ENCODE measurements at places on chromosomes 5 and 9.

- no peak for DNase-seq
Measured at GRCh38 chr5:154466147-154466546, 11.9 kb downstream of the HAND1 start.

- no peak for DNase-seq
Measured at GRCh38 chr5:110104726-110105669, 415.3 kb downstream of the MAN2A1 start.

- DNase-seq = peak; percentile 1
Measured at GRCh38 chr9:33510262-33511183, 13.5 kb upstream of the ANKRD18B start.

DNA sequence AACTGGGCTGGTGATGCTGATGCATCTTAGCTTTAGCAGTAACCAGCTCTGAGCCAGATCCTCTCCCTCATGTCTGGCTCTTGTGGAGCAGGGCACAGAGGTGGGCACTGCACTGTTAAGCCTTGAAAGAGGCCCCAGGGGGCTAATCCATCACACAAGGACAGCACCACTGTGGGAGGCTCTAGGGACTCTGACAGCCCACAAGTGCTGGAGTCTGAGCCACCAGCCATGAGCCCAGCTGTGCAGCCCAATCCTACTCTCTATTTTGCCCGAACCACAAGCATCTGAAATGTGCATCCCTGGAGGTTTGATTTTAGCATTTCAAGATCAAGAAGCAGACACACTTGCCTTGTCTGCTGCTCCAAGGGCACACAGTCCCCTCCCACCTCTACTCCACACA is 407.1 kb upstream of the TRPC7 start:
- no peak for DNase-seq

DNA sequence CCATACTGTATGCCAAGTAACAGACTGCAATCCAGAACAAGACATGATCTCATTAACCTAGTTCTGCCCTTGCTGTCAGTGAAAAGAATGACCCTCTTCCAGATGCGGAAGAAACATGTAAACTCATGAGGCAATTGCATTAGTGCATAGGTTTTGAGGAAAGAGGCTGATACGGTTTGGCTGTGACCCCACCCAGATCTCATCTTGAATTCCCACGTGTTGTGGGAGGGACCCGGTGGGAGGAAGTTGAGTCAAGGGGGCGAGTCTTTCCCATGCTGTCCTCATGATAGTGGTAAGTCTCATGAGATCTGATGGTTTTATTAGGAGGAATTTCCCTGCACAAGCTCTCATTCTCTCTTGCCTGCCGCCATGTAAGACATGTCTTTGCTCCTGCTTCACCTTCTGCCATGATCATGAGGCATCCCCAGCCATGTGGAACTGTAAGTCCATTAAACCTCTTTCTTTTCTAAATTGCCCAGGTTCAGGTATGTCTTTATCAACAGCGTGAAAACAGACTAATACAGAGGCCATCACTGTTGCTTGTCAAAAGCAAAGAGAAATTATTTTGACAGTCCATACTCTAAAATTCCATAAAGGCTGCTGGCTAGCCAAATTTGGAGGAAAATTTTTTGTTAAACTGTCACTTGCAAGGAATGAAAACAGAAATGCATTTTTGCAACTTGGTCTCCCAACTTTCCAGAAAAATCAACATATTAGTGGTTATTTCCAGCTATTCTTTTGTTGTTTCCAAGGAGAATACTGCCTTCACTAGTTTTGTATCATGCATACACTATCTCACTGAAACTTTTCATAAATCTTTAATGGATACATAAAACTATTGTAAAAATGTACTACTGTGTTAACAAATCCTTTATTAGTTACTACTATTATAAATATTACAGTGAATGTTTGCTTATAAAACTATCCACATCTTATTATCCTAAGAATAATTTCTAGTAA is 3.2 kb upstream of the ARL15 start:
- DNase-seq = no peak

GRCh38 chr5:144183254-144183889 is 12.7 kb downstream of the KCTD16 start:
- DNase-seq = no peak

DNA sequence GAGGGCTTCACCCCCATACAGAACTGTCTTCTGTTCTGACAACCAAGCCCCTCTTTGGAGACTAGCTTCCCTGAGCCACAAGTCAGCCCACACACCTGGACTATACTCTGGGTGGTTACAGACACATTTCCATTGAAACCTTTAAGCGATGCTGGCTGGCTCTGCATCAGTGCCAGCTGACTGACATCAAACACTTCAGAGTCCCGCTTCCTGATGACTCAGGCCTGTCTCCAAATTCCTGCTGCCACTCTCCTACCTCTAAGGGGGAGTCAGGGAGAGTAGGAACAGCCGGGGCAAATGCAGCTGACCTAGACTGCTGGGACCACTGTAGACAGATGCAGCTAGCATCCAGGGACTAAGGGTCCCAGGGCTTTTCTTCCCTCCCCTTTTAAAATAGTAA is 59.4 kb downstream of the SIL1 start:
- no peak for DNase-seq

GRCh38 chr9:30677221-30677620 is 1707.2 kb upstream of the ACO1 start:
- DNase-seq = no peak

DNA sequence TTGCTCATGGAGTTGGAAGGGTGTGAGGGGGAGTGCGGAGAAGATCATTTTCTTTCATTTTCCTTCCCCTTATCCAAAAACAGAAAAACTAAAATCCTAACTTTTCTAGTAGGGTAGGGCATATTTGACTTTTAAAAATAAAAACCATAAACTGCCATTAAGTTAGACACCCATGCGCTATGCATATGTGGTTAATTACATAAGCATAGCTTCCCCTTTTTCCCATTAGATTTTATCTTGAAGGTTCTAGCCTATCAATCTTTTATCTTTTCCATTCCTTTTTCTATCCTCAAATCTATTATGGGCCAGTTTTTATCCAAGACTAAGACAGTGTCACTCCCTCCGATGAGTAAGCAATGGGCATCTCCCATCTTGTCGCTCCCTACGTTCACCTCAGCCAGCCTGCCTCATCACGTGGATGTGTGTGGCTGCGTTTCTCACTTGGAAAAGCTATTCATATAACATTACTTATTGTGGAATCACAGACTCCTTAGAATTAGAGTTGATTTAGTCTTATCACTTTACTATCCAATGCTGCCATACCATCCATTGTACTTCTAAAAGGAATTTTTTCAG is 49.2 kb downstream of the PCSK5 start:
- DNase-seq = no peak

GRCh38 chr5:77946381-77947040 is 170.4 kb upstream of the TBCA start:
- DNase-seq = no peak

DNA sequence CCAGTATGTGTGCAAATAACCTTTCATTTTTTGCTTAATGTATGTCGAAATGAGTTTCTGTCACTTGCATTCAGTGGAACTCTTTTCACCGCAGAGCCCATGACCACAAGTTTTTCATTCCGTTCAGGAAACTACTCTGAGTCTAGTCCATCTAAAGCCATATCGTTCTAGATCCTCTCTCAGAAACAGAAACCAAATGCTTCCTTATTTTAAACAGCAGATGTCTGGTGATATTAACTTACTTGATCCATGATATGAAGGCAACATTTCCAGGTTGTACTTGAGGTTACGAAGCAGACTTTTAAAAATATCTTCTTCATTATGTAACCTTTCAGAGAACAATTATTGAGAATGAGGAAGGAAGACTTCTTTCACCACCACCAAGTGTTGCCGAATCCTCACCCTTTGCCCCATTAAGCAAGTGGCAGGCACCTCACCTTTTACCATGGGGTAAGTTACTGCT is 72.4 kb upstream of the GNAQ start:
- DNase-seq = no peak

DNA sequence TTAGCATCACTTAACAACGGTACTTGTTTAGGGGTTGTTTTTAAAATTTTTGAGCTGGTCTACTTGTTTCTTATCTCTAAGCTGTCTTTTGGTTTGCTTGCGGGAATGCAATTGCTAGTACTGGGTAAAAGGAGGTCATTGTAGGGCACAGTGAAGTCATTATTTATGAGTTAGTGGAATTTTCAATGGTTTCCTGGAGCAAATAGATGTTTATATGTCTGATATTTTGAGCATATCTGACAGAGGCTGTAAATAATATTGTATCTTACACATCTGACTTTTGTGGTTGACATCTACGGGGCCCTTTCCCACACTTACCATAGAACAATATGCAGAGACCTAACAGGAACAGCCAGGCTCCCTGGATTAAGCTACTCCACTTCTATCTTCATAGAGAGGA is 90.4 kb upstream of the IL6ST start:
- DNase-seq = no peak

DNA sequence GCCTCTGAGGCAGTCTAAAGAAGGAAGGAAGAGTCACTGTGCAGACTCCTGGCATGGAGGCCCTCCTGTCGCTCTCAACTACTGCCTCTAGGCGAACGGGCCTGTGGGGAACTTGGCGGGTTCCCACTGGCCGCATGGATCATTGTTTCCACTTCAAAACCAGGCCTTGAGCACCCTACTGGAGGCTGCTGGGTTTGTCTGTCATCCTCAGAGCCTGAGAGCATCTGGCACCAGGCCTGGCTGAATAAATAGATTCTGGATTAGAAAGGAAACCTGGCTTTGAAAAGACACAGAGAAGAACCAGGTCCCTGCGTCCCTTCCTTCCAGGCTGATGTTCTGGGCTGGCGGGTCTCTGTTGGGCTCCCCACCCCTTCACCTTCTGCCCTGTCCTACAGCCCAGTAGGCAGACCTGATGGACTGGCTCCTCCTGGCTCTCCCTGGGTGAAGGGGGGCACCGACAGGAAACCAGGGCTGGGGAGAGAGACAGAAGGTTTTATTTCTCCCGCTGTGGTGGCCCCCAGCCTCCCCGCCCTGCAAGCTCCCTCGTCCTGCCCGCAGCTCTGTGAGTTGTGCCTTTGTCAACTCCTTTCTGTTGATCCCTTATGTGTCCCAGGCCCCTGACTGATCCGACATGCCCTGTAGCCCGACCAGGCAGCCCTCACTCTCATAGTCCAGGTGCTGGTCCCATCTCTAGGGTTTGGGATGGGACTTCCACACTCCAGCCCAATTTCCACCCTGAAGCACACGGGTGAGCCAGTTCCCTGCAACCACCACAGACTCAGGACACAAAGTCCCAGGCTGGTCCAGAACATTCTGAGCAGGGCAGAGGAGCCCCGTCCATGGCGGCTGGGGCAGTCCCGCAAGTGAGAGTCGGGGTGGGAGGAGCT is 50.1 kb downstream of the ADAMTS2 start:
- DNase-seq = no peak

GRCh38 chr5:54205918-54206317 is 104.5 kb downstream of the ARL15 start:
- DNase-seq = no peak

- DNase-seq = no peak
Measured at GRCh38 chr9:94908583-94909249, 182.2 kb downstream of the AOPEP start.

- no peak for DNase-seq
Measured at GRCh38 chr5:115243412-115243811, 19.3 kb downstream of the PGGT1B start.

DNA sequence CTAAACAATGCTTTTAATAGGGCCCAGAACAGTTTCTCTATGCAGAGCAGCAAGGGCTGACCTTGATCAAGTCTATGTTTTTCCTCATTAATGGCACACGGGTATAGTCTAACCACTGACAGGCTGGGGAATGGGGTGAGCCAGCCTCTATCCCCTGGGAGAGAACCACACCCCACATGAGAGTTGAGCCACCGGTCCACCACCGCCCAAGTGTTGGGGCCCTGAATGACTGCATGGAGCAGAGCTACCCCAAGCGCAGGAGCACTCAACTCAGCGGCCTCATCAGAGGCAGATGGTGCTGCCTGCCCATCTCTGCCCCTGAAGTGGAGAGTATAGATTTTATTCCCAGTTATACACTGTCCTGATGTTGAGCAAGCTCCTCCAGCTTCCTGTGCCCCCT is 247.9 kb upstream of the IRX1 start:
- DNase-seq = no peak

DNA sequence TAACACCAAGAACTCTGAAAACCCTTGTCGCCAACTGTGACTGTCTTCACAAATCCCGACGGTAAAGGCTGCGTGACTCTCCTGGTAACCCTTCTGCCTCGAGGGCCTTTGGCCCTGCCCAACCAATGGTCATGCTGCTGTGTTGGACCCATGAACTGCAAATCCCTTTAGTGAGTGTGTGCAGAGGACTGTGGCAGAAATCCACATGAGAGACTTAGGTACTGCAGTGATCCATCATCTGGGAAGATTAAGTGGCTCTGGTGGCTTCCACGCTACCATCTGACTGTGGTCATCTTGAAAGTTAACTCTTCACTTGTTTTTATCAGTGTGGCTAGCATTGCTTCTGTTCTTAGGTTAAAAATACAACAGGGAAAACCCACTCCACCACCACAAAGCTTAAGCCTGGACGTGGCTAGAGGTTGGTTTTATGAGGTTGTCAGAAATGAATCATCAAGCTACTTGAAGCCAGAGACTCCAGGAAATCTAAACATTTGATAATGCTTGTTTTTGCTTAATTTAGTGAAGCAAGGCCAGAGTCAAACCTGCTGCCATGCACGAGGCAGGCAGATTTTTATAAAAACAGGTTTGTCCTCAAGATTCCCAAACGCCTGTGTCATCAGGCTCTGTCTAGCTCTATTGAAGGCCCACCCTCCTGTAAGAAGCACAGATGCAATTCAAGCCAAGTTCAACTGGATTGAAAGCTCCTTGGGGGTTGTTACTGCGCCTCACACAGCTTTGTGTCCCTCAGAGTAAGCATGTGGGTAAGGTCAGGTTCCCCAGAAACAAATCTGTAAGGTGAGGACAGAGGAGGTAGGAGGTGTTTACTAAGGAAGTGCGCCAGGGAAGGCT is 52.7 kb upstream of the ERCC6L2 start:
- DNase-seq = no peak

DNA sequence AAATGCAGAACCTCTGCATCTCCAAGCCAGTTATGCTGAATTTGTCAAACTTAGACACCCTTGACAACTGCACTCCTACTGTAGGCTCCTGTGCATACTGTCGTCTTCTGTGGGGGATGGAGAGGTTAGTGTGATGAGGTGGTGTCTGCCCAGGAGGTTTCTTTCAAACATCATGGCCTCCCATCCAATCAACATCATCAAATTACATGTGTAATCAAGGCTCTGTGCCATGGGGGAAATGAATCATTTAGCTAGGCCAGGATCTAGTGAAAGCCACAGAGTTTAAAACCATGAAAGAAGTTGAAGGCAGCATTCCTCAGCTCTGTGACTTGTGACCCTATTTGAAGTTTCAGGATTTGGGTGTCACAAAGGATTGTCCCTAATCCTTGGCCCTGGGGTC is 240.6 kb downstream of the MARCHF11 start:
- no peak for DNase-seq
